ENCODE measurements at places on chromosomes 5 and 9.

GRCh38 chr9:116471944-116472506 is 215.1 kb upstream of the TRIM32 start:
- DNase-seq: no peak

DNA sequence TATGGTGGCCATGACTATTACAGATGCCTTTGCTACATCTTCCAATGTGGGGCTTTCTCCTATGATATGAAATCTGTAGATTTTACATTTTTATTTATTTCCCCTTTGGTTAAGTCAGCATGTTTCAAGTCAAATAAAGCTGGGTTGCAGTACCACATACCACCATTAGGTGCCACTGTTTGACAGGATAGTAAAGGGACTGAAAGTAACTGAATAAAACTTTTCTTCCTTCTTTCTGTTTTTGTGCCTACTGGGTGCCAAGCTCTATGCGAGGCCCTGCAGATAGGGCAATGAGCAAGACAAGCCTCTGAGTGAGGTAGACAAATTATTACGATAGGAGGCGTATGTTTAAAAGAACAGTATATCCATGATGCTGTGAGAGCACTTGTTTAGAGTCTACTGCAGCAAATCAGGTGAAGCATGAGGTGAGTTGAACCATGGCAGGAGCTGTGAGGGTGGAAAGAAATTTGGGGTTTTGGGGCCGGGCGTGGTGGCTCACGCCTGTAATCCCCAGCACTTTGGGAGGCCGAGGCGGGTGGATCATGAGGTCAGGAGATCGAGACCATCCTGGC is 64.8 kb downstream of the GDNF start:
- DNase-seq: peak; percentile 13

DNA sequence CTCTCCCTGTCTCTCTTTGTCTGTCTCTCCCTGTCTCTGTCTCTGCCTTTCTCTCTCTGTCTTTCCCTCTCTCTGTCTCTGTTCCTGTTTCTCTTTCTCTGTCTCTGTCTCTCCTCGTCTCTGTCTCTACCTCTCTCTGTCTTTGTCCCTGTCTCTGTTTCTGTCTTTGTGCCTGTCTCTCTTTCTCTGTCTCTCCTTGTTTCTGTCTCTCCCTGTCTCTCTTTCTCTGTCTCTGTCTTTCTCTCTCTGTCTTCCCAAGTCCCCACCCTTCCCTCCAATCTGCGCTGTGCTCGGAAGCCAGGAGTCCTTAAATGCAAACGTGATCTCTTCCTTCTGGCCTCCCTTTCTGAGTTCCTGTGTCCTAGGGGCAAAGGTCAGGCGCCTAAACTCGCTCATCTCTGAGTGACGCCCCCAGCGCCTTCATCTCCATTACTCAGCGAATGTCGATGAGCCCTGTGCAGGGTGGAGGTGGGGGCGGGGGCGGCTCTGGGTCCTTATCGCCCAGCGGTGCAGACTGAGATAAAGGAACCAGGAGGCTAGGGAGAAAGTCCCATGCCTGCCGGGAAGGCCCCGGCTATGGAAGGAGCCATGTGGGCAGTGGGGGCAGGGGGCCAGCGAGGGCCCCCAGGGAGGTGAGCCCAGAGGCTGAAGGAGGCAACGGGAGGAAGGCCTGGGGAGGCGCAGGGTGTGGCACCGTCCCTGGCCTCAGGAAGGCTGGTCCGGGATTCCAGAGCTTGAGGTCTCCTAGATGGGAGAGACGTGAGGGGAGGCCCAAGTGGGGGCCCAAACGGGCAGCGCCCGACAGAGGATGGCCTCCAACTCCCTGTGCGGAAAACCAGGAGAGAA is 1.5 kb upstream of the SLC6A19 start:
- DNase-seq: no peak

- no peak for DNase-seq
Observed at GRCh38 chr9:133115604-133116345, 5.3 kb downstream of the RALGDS start.

DNA sequence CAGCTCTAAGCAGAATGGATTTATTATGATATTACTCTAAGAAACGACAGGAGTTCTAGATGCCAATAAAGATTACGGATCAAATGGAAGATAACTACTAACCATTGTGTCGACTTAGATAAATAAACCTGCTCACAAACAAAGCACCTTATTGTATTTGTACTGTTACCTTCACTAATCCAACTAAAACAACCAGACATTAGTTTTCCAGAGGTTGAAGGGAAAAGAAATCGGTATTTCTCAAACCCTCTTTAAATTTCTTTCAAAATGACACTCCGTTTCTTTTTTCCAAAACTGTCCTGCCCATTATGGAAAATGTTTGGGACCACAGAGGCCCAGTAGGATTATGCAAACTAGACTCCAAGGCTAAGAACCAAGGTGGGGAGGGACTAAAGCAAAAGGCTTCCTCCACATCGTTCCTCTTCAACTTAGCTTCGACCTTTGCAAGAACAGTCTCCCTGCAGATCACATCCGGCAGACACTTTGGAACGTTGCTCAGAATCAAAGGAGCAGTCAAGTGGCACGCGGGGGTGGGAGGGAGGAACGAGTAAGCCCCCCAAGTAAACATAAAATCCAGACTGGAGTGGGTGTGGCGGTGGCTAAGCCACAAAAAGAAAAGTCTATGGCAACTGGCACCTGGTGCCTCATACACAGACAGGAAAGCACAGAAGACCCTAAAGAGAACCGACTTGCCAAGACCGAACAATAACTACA is 2.7 kb downstream of the MLLT3 start:
- peak; percentile 14 for DNase-seq

DNA sequence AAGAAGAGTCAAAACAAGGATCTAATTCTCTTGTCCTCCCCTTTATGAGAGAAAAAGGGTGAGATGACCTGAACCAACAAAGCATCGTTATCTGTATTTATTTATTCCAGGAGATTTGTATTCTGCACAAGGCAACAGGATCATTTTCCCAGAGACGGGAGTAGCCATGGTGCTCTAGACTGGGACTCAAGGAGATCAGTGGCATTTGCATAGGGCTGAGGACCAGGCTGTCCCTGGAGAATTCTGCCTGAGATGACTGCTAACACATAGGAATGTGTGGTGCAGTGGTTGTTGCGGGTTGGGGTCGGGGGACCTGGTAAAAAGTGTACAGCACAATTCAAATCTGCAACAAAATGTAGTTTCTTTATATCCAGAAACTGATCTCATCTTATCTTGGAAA is 22.3 kb upstream of the ZNF474 start:
- DNase-seq: no peak

DNA sequence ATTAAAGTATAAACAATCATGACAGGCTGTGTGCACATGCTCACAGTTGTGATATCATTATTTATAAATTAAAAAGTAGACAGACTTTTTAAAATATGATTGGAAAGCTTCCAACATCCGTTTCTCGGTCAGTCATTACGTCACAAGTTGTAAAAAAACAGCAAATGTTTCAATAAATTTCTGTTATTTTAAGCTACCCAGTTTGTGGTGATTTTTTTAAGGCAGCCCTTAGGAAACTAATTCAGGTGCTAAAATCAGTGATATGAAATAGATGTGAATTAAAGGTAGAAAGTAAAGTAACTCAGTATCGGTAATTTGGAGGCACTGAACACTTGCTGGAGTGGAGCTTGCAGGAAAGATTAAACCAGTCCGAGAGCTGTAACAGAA is 1.2 kb downstream of the CCNH start:
- no peak for DNase-seq

DNA sequence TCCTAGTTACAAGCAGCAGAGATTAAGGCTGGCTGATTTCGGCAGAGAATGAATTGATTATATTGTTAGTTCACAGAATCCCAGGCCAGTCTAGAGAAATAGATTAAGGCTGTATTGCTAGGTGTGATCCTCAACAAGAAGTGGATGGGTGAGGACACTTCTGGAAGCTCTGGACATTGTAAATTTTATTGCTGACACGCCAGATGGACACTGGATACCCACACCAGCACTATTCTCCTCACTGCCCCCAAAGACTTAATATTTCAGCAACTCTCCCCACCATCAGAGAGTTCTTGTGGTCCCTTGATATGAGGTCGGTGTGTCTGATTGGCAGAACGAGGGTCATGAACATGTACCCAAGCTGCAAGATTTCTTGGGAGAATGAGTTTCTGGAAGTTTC is 171.6 kb upstream of the EGFLAM start:
- DNase-seq: no peak

- no peak for DNase-seq
Observed at GRCh38 chr9:97742545-97742944, 45.4 kb upstream of the XPA start.

- no peak for DNase-seq
Observed at GRCh38 chr5:87572611-87573010, 159.9 kb upstream of the CCNH start.

DNA sequence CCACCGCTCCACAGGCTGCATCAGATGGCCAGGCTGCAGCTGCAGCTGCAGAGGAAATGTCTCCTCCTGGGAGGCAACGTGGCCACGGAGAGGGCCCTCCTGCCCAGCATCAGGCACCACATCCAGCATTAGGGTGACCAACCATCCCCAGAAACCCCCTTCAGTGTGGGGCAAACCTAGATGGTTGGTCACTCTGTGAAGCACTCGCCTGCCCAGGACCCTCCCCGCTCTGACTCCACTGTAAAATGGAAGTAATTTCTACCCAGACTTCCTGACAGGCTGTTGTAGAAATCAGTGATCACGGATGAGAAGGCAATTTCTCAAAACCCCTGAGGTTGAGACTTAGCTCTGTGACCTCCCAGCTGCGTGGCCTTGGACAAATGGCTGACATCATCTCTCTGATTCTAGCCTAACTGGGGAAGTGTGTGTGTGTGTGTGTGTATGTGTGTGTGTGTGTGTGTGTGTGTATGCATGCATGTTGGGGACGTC is 31.6 kb downstream of the B4GALT1 start:
- no peak for DNase-seq

DNA sequence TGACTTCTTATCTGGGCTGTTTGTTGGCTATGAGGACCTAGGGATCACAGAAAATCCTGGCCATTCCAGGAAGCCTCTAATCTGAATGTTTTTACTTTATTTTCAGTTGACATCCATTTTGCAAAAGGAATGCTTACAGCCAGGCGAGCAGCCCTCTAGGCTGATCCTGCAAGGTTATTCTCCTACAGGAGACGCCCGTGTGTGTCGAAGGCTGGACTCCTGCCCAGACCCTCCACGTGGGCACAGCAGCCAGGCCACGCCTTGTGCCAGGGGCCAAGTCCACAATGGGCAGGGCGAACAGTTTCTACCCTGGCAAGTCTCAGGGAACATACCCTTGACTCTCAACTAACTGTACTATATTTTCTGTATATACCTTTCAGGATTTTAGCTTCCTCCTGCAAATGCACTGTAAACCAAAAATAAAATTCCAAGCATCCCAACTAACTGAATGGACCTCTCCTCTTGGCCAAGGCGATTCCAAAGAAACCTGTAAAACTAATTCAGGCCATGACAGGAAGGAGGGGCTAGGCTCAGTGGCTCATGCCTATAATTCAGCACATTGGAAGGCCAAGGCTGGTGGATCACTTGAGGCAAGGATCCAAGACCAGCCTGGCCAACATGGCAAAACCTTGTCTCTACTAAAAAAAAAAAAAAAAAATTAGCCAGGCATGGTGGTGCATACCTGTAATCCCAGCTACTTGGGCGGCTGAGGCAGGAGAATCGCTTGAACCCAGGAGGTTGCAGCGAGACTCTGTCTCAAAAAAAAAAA is 5.7 kb downstream of the CMBL start:
- DNase-seq: peak; percentile 70

DNA sequence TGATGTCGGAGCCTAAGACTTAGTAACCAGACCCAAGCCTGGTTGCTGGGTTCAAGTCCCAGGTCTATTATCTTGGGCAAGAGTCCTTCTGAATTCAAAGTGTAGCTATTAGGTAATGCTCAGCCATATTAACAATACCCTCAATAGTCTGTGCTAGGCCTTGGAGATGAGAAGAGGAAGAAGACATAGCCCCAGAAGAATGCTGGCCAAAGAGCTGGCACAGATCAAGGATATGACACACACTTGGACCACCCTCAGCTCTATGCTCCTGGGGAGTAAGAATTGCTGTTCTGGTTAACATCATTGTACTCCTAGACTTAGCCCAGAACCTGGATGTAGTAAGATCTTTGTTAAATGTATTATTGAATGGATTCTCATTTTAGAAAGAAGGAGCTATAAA is 426.7 kb downstream of the CDK5RAP2 start:
- no peak for DNase-seq

DNA sequence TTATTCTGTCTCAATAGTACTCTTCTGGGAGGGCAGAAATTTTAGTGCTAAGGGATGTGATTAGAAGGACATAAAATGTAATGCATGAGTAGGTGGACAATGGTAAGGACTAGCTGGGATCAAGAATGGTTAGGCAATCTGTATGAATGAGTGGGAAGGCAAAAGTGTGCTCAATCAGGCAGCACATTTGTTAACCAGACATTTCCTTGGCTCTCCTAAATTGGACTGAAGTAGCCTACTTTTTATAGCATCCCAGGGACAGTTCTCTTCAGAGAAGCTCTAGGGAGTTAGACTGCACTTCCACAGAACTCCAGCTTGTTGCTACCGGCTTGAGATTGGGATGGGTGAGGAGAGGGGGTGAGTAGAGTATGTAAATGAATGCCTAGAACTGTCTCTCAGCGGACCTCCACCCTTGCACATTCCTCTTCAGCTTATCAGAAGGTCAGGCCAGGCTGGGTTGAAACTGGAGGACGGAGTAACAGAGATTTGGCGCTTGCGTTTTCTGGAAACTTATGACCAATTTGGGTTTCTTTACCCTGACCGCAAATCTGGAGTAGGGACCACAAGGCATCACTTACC is 19.0 kb upstream of the ARL14EPL start:
- DNase-seq: no peak

DNA sequence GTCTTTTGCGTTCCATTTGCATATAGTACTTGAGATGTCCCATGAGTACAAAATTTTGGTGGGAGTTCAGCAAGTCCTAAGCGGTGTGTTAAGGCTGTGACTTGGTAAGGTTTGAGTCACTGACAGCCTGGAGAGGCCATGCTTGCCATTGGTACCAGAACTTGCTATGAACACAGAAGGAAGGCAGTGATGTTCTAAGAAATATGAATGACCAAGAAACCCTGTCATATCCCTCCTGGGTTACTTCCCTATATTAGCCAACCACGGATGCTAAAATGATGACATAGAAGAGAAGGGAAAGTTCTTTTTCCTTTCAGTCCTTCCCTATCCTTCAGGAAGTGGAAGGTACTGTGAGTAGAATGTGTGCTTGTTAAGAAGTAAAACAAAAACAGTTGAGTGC is 136.7 kb downstream of the GCNT1 start:
- no peak for DNase-seq

GRCh38 chr5:151082282-151082902 is 1.6 kb upstream of the TNIP1 start:
- DNase-seq: peak; percentile 73

GRCh38 chr5:52878656-52879055 is 90.9 kb downstream of the ITGA1 start:
- DNase-seq: no peak

DNA sequence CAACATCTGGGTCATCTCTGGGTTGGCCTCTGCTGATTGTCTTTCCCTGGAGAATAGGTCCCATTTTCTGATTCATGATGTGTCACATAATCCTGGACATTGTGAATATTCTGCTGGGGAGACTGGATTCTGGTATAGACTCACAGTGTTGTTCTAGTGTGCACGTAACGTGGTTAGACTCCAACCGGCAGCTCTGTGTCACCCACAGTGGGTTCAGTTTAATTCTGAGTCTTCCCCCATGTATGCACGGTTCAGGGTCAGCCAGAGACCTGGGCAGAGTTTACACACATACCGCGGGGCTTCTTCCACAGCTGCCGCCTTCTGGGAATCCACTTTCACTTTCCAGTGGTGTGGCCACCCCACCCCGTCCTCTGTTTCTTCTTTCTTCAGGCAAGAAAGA is 38.0 kb upstream of the LRRC14B start:
- DNase-seq: no peak

GRCh38 chr5:67902497-67902830 is 313.1 kb upstream of the PIK3R1 start:
- DNase-seq: no peak

Data from A549 (cell line).